ENCODE measurements at places on chromosomes 12 and 14.

GRCh38 chr12:53572134-53572758 lies 53.9 kb downstream of the ATF7 start:
- DNase-seq: no peak

DNA sequence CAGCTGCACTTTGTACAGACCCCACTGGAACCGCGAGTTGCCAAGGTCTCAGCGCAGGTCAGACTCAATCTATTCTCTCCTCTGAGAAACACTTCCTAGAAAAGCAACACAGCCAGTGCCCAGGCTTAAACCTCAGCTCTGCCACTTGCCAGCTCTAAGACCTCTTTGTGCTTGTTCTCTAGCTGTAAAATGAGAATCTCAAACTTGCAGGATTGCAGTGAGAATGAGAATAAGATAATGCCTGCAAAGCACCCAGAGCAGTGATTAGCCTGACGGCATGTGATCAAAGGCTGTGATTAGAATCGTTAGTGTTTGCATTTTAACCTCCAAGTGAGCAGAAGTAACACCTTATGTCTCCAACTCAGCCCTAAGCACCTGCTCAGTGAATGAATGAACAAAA lies 21.3 kb downstream of the ANO2 start:
- no peak for DNase-seq

GRCh38 chr12:127083008-127083949 lies 1183.7 kb upstream of the TMEM132C start:
- peak; percentile 81 for DNase-seq

DNA sequence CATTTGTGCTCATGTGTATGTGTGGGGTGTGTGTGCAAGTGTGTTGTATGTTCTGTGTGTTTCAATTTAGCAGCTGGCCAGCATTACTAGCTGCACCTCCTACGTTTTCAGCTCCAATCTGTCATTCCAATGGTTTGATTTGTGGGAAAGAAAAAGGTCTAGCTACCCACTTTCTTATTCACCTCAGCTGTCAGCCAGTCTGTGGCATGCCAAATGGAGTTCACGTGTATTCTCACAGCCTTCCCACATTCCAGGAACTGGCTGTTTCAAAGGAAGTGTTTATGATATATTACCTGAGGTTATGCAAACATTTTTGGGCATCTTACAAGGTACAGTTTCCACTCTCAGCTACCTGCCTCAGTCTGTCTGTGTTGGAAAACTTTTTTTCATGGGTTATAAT lies 220.2 kb upstream of the CPNE8 start:
- DNase-seq: no peak

DNA sequence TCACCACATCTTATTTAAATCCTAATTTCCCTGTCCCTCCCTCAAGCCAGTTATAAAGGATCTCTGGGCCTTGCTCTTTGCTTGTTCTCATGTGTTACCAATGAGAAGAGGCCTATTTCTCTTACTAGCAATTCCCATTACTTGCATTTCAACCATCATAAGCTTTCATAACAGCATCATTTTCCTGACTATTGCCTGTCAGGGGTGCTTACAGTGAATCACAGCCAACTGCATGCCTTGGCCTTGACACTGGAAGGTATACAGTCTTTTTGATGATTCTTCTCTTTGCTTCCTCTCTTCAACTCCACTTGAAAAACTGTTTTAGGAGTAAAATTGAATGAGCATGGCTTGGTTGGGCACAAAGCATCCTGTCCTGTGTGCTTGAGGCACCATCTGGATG lies 127.0 kb downstream of the NPAS3 start:
- DNase-seq: no peak

- DNase-seq: peak; percentile 68
Measured at GRCh38 chr12:58504143-58504938, 416.0 kb downstream of the LRIG3 start.

All from EH (cell line).